ENCODE measurements at places on chromosomes 1 and 21.

DNA sequence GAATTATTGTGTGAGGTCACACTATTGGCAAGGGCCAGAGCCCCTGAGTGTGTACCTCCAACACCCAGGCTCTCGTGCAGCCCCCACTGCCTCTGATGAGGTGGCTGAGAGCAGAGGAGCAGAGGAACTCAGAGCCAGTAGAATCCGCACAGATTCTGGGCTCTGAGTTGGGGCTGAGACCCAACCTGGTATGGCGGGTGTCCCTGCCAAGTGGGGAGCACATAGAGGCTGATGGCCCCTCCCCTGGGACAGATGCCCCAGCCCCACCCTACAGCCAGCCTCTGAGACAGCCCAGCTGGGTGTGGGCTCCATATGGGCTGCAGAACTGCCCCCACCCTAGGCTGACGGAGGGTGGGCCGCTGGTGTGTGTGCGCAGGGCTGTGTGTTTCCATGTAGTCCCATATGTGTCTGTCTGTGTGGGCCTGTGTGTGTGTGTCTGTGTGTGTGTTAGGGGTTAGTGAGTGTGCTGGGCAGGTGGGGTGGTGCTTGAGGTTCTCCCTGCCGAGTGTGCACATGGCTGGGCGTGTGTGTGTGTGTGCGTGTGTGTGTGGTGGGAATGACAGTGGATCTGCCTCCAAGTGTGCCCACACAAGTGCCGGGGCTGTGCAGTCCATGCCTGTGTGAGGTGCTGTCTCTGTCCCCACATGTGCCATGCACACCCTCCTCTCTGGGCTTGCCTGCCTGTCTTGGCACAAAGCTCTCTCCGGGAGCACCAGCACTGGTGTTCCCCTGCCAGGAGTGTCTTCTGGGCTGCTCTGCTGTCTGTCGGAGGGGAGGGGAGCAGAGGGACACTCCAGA is 24.4 kb downstream of the FOXO6 start:
- DNase-seq = no peak

- DNase-seq = no peak
These were observed 2.0 kb downstream of the DSCAM start for GRCh38 chr21:40844935-40845334.

DNA sequence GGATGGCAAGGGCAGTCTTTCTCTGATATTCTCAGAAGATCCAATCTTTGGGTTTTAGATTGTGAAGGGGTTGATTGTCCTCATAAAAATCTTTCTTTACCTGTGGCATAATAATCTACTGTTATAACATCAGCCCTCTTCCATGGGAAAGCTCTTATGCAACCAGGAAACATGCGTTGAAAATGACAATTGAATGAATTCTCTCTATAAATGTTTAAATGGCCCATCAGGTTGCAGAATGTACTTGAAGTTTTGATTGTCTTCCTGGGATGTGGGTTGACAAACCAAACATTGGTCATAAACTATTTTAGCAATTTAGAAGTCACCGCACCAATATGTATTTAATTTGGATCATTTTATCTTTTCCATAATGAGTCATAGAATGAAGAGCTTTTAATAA is 31.7 kb upstream of the ITLN1 start:
- DNase-seq = no peak

GRCh38 chr1:1477206-1477605 is 5.6 kb downstream of the ATAD3B start:
- DNase-seq = no peak

- no peak for DNase-seq
These were observed 450 bp downstream of the ARHGAP30 start for GRCh38 chr1:161069241-161069640.

DNA sequence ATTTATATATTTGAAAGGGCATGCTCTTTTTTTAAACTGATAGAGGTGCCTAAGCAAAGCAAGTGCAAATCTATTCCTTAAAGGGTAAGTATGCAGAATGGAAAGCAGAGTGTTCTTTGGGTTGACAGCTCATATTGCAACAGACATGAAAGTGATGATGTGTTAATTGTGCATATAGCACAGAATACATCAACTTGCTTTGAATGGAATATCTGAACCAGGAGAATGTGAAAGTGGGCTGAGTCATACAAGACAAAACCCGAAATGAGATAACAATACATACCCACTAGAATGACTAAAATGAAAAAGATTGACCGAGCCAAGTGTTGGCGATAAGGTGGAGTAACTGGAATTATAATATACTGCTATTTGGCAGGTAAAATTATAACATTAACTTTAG is 4.3 kb downstream of the CR1 start:
- no peak for DNase-seq

- DNase-seq = no peak
These were observed 92.7 kb upstream of the COG2 start for GRCh38 chr1:230549625-230550024.

- no peak for DNase-seq
These were observed 81.2 kb downstream of the PRDM2 start for GRCh38 chr1:13781228-13781627.

DNA sequence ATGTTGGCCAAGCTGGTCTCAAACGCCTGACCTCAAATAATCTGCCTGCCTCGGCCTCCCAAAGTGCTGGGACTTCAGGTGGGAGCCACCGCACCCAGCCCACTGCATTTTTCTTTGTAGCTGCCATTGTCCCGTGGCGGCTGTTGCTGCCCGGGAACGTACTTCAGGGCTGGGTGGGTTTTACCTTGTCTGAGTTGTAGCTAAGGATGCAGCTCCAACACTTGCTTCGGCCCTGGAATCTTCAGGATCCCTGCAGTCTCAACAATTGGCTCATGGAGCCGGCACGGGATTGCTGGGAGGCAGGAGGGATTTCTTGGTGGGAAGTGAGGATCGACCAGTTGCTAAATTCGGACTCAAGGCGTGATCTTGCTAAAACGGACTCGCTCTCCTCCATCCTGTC is 10.7 kb downstream of the TNFRSF8 start:
- DNase-seq = no peak

DNA sequence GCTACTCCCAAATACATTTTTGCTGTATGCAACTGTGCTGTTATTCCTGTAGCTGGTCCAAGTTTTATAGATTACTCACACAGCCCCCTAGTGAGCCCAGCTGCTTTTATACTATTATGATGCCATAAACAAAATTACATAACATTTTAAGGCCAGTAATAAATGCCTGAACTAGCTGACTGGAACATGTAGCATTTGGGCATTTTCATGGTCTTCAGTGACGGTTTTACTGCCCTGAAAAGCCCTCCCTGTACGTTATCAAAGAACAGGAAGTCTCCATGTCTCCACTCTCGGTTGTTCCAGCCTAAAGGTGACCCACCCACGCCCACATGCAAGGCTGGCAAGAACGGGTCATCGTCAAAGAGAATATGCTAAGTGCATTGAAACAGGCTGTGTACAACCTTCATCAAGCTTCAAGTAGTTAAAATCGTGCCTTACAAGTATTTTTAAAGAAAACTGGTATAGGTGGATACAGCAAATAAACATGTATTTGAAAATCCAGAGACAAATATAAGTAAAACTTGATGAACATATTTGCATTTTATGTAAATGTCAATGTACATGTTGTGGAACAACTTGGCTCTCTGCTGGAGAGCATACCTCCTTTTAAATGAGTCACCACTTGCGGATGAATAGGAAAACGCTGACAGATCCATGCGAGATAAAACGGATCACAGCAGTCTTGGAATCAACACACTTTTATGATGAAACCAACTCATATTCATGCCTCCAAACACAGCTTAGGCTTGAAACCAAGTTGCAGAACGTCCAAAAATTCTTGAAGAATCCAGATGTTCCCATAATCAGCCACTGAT is 520.5 kb downstream of the SMYD3 start:
- no peak for DNase-seq

DNA sequence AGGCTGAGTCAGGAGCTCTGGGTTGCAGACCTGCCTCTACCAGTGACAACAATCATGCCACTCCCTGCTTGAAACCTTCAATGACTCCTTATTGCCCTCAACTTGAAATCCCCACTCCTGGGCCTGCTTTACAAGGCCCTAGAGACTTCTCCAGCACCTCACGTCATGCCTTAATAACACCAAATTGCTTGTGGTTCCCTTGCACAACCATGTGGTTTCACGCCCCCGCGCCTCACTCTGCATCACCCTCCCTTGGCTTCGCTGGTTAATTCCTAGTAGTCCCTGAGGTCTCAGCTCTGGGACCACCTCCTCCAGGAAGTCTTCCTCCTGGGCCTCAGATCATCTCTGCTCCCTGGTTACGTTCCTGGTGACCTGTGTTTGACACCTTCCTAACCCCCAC is 33.0 kb downstream of the EPHA2 start:
- DNase-seq = no peak

GRCh38 chr1:159831412-159832141 is 4.9 kb downstream of the SLAMF8 start:
- DNase-seq = no peak

GRCh38 chr21:46063227-46063626 is 34.7 kb upstream of the COL6A2 start:
- no peak for DNase-seq

DNA sequence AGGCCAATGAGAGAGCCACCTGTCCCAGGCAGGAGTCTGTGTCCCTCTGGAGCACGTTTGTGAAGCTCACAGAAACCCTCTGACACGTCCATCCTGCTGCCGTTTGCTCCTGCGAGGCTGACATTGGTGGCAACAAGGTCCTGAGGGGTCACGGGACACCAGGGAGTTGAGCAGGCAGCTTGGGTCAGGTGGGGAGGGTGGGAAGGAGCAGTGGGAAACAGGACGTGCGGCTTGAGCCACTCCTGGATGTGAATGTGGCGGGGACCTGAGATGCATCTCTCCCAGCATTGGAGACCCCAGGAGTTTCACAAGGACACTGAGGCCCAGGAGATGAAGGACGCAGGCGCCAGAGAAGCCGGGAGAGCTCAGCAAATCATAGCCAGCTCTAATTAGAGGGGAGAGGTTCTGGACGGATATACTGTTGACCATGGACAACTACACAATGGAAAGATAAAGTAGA is 149.0 kb downstream of the PEX14 start:
- no peak for DNase-seq

- DNase-seq = no peak
These were observed 17.4 kb upstream of the SHE start for GRCh38 chr1:154519591-154519991.

DNA sequence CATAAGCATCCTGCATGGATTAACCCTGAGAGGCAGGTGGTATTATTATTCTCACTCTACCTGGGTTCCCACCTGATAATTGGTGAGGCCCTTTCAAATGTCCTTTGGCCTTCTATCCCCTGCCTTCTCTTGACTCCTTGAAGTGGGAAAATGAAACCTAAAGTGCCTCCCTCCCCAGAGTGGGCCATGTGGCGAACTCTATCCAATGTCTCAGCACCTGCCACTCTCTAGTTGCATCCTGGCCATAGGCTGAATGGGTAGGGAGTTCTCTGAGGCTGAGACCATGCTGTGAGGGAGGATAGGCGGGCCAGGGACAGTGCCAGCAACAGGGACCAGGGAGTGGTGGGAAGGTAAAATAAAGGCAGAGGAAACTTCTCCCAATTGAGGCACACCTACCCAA is 35.3 kb downstream of the ELF3 start:
- DNase-seq = no peak

DNA sequence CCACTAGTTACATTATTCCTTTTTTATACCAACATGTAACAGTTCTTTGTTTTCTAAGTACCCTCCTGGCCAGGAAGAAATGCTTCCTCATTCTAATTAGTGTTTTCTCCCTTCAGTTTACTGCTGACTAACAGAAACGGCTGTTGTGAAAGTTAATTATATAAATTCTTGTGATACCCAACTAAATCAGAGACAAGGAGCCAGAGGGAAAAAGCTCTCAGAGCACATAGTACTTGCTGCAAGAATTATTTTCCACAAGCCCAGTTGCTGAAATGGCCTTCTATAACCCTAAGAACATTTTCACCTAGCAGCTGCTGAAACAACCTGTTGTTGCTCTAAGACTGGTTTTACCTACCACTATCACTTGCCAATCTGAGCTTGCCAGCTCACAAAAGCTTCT is 82.4 kb downstream of the FAF1 start:
- no peak for DNase-seq

GRCh38 chr1:64483731-64484414 is 13.9 kb downstream of the CACHD1 start:
- DNase-seq = no peak

DNA sequence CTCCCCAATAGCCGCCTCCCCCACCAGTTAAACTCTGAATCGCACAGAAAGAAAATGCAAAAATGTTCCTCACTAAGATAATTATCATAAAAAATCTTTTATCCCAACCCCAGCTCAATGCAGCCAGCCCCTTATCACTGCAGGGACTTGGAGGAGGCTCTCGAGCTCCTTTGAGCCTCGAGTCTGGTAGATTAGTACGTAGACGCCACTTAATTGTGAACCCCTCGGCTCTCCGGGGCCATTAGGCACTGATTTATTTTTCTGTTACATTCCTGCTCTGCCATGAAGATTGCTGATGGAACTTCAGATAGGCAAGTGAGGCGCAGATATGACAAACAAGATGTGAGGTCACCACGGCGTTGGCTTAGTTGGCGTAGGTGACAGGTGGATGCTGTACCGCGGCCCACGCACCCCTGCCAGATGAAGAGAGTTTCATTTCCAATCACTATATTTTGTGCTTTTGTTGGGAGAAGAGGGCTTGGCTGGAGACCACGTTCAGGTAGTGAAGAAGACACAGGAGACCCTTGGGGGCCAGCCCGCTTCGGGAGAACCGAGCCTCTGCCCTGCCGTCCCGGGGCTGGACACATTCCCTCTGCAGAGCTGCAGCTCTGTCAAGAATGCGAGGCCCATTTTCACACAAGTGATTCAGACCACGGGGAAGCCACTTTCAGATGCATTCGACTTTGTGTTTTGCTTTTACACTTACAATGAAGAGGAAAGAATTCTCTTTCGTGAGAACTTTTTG is 55.9 kb upstream of the ARHGEF16 start:
- DNase-seq = no peak

DNA sequence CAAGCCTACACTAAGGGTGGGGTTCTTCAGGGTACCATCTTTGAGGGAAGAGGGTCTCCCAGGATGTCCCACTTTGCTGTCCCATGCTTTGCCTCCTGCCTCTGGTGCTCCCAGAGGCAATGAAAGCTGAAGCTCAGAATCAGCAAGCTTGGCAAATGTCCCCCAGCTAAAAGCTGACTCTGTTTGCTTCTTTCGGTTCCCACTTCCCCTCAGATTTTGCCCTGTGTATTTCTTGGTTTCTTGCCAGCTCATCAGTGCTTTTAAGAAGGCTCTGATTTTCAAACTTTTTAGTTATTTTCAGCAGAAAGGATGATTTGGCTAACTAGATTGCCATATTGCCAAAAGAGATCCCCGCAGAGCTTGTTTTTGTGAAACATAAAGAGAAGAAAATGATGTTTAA is 33.1 kb upstream of the COG2 start:
- DNase-seq = no peak

GRCh38 chr1:86773341-86774288 is 69.2 kb downstream of the SH3GLB1 start:
- DNase-seq = no peak

- peak; percentile 89 for DNase-seq
These were observed 920 bp downstream of the MTR start for GRCh38 chr1:236795757-236796667.
